Sigmoid colon (tissue), 7 donors: ENCODE measurements at places on chromosomes 1 and 21.
A peak's percentile ranks its signal among the peaks of the same experiment; 100 is the strongest.

- peaks cover 2% of the 10 kb centered on the region for H3K4me1 ChIP-seq
- no peak overlapping the region for H3K4me3 ChIP-seq
- H3K36me3 ChIP-seq = no peaks in the 10 kb centered on the region
- DNase-seq = peak; percentile 82
- no peak overlapping the region for H3K27ac ChIP-seq
These were observed 66.3 kb downstream of the CD58 start for GRCh38 chr1:116504308-116505156.

- no peaks in the 10 kb centered on the region for H3K27me3 ChIP-seq
- no peaks in the 10 kb centered on the region for H3K36me3 ChIP-seq
- H3K27ac ChIP-seq = no peak overlapping the region
These were observed 44.5 kb upstream of the ENAH start for GRCh38 chr1:225697428-225697827.

DNA sequence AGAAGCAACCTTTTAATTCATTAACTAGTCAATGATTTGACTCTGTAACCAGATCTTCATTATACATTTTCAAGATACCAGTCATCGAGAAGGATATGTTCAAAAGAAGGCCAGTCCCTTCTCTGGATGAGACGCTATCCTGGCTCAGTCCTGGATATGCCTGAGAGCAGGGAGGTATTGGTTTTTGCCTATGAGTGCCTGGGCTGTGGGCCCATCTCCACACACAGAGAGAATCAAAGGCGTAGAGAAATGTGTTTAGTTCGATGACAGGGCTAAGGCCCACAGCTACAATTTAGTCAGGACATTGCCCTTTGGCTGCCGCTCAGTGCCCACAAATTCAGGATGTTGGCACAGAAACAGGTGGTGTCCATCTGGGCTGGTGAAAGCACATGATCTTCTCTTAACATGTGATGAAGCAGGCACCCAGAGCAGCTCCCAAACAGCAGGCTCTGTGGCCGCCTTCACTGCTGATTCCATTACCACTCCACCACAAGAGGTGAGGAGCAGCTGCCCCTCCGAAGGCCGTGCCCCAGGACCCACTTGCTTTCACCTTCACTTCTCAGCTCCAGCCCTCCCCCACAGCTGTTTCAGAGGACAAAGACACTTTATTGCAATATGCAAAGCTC is 24.7 kb downstream of the ACKR1 start:
- H3K36me3 ChIP-seq = no peaks in the 10 kb centered on the region
- no peak overlapping the region for H3K27ac ChIP-seq
- no peaks in the 10 kb centered on the region for H3K27me3 ChIP-seq
- no peaks in the 10 kb centered on the region for H3K4me1 ChIP-seq
- no peak for DNase-seq

- peaks cover 13% of the 10 kb centered on the region for H3K36me3 ChIP-seq
- no peaks in the 10 kb centered on the region for H3K27me3 ChIP-seq
- no peaks in the 10 kb centered on the region for H3K4me1 ChIP-seq
- peak overlapping the region; percentile 97 for H3K27ac ChIP-seq
These were observed 4.8 kb downstream of the ARPC5 start for GRCh38 chr1:183630748-183631147.

DNA sequence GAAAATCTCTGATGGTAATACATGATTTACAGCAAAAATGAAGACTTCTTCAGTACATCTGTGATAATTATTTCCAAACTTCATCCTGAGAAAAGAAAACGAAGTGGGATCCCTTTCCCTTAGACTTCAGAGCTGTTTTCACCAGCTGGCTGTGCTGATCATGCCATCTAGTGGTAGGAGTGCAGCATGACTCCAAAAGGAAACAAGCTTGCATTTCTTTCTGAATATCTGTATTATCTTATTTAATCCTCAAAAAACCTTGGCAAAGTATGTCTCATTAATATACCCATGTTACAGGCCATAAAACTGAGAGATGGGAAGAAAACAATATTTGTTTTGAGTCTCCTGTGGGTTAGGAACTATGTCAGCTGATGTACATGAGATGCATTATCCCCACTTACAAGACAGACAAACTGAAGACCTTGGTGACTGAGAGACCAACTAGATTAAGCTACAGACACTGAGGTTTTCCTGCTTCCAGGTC is 9.8 kb upstream of the GJA8 start:
- no peaks in the 10 kb centered on the region for H3K27me3 ChIP-seq
- no peak for DNase-seq
- no peaks in the 10 kb centered on the region for H3K4me1 ChIP-seq
- no peaks in the 10 kb centered on the region for H3K36me3 ChIP-seq
- no peak overlapping the region for H3K27ac ChIP-seq
- H3K4me3 ChIP-seq = no peak overlapping the region
